ENCODE measurements at places on chromosomes 1 and 21. TPM values are rescaled to one million over a fixed set of nuclear protein-coding genes. Genes with fewer than 3 reads are reported as not detected.

DNA sequence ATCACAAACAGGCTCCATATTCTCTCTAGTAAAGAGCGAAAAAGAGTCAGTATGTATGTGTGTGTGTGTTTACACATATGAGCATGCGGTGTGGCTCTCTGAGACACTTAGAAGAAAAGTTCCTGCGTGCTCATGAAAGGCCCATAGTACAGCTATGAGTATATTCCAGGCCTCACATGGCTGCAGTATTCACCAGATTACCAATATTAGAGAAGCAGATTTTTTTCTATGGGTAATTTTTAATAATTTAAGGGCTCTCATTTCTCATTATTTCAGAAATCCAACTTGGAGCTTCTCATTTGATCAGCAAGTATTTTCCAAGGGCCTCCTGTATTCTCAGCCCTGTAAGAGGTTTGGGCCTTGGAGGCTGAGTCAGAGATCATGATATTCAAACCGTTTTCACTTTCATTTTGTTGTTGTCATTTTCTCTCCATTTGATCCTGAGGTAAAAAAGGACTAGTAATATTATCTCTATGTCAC is 232.9 kb upstream of the SGIP1 start:
- peak; percentile 10 for DNase-seq

- no peak for DNase-seq
These were observed 3.2 kb downstream of the EDARADD start for GRCh38 chr1:236397173-236397759.

GRCh38 chr1:51192213-51192843 is 43.7 kb upstream of the RNF11 start:
- DNase-seq: peak; percentile 47

The HNRNPCL4 gene
- total RNA-seq: not detected

The TMEM200B gene
- total RNA-seq: 0.61 TPM

- DNase-seq: peak; percentile 82
These were observed 24.8 kb upstream of the SELENON start for GRCh38 chr1:25774921-25775771.

GRCh38 chr1:246798606-246799496 is 74.6 kb downstream of the SCCPDH start:
- DNase-seq: no peak

The HORMAD1 gene
- 0.16 TPM for total RNA-seq

The HHAT gene
- 0.65 TPM for total RNA-seq

- DNase-seq: no peak
These were observed 5.0 kb upstream of the DUSP23 start for GRCh38 chr1:159775716-159776115.

The TPTE gene
- total RNA-seq: not detected

- no peak for DNase-seq
These were observed 15.2 kb downstream of the PTPRF start for GRCh38 chr1:43545695-43546387.

The FAM163A gene
- not detected for total RNA-seq

GRCh38 chr21:31520561-31521098 is 138.9 kb upstream of the SOD1 start:
- DNase-seq: no peak

GRCh38 chr21:43355925-43356289 is 71.0 kb downstream of the SIK1 start:
- no peak for DNase-seq

DNA sequence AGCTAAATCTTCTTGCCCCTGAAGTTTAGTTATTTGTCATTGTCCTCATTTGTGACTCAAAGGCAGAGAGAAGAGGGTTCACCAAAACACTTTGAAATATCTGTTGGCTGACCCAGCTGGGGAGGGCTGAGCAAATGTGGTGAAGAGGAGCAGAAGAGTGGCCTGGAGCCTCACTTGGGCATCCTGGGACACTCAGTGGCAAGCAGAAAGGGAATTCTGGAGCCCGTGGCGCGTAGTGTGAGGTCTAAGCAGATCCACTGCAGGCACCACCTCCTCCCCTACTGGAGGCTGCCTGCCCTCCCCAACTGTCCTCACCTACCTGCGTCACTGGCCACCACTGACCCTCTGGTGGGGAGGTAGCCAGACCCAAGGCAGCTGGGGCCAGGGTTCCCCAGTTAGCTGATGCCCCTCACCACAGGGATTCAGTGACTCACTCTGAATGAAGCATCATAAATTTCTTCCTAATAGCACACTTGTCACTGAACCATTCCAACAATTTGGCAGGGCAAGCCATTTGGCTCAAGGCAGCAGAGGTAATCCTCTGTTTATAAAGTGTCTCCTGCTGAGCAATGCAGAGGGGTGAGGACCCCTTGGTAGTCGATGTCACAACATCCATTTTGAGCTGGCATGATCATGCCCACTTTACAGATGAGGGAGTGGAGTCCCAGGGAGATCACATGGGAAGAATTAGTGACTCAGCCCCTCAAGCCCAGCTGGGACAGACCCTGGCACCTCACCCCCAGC is 80.3 kb downstream of the NENF start:
- no peak for DNase-seq

DNA sequence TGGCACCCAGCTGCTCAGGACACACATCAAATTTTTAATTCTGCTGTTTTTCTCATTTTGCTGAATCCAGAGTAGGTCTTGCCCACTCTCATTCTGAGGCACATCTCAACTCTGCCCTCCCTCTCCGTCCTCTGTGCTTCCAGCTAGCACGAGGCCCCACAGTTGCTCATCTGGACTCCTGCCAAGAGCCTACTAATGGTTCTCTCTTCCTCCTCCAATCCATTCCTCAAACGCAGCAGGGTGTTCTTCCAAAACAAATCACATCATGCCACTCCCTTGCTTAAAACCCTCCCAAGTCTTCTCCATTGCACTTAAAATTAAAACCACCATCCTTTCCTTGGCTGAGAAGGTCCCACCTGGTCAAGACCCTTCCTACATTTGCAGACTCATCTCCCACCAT is 49.8 kb upstream of the SCAF4 start:
- no peak for DNase-seq

The CFHR4 gene
- total RNA-seq: not detected

- DNase-seq: no peak
These were observed 40.9 kb upstream of the LRRN2 start for GRCh38 chr1:204726478-204726877.

DNA sequence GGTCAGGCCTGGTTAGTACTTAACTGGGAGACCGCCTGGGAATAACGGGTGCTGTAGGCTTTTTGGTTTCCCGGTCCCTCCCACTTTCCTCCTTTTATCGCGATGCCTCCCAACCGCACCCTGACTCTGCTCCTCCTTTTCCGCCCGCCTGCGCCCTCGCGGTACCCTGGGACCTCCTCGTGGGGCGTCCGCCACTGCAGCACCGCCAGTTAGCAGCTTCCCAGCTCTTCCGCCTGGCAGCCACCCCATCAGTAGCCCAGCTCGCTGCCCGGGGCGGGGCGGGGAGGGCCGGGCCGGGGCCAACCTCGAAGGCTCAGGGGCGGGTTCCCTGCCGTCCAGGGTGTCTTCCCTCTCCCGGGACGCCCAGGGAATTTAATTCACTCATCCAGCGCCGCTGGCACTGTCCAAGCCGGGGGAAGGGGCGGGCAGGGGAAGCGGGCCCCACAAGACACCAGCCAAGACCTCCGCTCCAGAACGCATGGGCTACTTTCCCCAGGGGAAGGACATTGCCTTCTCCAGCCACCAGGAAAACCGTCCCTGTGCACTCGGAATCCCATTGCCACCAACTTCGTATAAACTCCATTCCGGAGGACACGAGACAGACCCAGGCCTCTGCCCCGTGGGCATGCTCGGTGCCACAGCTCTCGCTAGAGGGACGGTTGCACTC is 2.0 kb upstream of the ZNF678 start:
- no peak for DNase-seq

- no peak for DNase-seq
These were observed 22.4 kb upstream of the DR1 start for GRCh38 chr1:93323185-93323820.

The CCDC27 gene
- not detected for total RNA-seq

GRCh38 chr1:63829349-63830327 is 55.8 kb downstream of the ROR1 start:
- DNase-seq: no peak

DNA sequence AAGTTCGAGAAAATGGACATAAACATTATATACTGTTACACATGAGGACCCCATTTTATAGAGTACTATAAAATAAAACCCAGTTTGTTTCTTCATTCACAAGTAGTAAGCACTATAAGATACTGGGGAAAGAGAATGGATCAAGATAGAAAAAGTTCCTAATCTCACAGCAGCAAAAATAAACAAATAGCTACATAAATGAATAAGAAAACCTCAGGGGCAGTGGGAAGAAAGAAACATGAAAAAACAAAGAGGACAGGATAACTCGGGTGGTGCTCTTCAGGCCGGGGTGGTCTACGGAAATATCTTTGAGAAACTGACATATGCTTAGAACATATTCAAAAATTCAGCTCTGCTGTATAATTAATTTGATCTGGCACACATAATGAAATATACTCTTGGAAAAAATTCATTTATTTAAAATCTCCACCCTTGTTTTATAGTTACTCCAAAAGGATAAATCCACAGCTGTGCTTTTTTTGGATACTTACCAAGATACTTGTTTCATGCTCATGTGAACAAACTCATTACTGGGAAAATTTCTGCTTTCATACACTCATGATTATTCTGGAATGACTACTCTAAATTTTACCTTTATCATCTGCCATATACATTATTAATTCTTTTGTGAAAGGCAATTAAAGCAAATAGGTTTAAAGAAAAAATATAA is 20.0 kb downstream of the CEP170 start:
- no peak for DNase-seq

GRCh38 chr1:2448098-2448445 is 28.0 kb upstream of the PLCH2 start:
- DNase-seq: no peak
